ENCODE measurements at places on chromosomes 6 and 20.
A peak's percentile ranks its signal among the peaks of the same experiment; 100 is the strongest.

DNA sequence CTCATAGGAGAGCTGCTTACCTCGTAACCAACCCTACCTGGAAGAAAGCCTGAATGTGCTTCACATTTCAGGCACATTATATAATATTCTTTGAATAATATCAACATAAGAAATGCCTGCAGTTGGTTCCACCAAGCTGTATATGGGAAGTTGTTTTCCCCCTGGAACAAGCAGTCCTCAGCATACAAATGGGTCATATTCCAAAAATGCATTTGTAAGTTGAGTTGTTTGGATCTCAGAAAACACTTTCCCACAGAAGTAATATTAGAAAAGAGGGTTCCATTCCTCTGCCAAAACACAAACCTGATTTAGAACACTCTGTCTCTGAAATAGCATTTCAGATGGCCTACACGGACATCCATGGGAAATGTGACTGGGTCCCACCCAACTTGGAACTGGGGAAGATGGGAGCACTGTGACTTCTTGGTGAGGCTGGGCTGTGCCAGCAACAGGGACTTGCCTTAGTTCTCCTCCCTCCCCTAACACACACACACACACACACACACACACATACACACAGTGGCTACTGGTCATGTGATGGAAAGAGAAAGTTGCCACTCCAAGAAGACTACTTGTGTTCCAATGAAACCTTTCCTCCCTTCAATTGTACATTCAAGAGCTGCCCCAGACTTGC lies 11.4 kb upstream of the RCAN2 start:
- no peaks in the 10 kb centered on the region for H3K36me3 ChIP-seq
- H3K4me3 ChIP-seq, result no peak overlapping the region
- no peaks in the 10 kb centered on the region for H3K27me3 ChIP-seq
- peak; percentile 43 for DNase-seq

GRCh38 chr6:165616116-165616515 lies 46.9 kb downstream of the PDE10A start:
- H3K4me1 ChIP-seq, result no peaks in the 10 kb centered on the region
- no peak overlapping the region for H3K27ac ChIP-seq
- no peak for DNase-seq
- H3K4me3 ChIP-seq, result no peak overlapping the region
- H3K36me3 ChIP-seq, result no peaks in the 10 kb centered on the region
- no peaks in the 10 kb centered on the region for H3K27me3 ChIP-seq

DNA sequence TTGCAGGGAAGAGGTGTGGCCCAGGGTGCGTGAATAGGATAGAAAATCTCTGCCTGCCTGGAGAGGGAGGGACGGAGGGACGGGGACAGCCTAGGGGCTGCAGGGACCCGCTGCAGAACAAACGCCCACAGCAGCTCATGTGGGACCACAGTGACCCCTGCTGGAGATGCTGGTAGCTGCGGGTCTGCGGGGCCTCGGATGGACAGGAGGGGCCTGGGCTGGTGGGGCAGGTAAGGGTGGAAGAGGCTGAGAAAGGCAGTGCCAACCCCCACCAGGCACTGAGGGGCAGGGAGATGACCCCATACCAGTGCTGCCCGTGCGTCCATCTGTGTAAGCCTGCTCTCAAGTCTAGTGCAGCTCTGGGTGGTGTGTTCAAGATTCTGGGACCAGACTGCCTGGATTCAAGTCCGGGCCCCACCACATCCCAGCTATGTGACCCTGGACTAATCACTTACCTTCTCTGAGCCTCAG lies 39.4 kb downstream of the KIAA1755 start:
- no peaks in the 10 kb centered on the region for H3K36me3 ChIP-seq
- no peak overlapping the region for H3K4me3 ChIP-seq

DNA sequence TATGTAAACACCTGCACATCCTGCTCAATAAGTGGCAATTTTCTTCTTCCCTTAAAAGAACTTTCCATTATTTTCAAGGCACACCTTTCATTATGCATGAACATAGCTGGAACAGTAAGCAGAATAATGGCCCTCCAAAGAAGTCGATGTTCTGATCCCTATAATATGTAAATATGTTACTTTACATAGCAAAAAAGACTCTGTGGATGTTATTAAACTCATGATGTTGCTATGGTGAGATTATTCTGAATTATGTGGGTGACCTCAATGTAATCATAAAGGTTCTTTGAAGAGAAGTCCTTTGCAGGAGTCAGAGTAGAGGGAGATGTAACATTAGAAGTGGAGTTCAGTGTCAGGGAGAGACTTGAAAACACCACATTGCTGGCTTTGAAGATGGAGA lies 299.9 kb upstream of the PLN start:
- no peak overlapping the region for H3K4me3 ChIP-seq
- H3K27ac ChIP-seq, result no peak overlapping the region
- H3K36me3 ChIP-seq, result no peaks in the 10 kb centered on the region
- H3K27me3 ChIP-seq, result no peaks in the 10 kb centered on the region
- no peaks in the 10 kb centered on the region for H3K4me1 ChIP-seq
- DNase-seq, result no peak

DNA sequence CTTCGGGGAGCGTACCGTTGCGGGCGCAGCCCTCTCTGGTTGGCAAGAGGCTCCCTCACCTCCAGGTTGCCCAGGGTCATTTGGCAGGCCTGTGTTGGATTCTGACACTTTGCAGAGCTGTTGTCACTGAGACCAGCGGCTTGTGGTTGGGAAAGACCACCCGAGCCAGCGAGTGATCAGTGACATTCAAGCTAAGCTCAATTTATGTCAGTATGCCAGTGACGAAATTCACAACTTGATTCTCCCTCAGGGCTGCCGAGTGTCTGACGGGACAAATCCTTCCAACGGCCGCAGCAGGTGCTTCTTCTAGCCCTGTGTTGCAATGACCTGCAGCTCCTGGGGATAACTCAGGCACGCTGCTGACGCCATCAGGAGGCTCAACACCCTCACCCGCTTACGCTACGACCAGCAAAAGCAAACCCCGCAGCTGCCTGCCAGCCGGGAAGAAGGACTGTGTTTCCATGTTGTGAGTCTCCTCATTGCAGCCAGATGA lies 16.9 kb upstream of the SLC22A2 start:
- no peaks in the 10 kb centered on the region for H3K27me3 ChIP-seq
- H3K4me3 ChIP-seq, result no peak overlapping the region
- no peaks in the 10 kb centered on the region for H3K4me1 ChIP-seq
- no peaks in the 10 kb centered on the region for H3K36me3 ChIP-seq
- DNase-seq, result no peak

- no peaks in the 10 kb centered on the region for H3K27me3 ChIP-seq
- no peaks in the 10 kb centered on the region for H3K36me3 ChIP-seq
- H3K4me1 ChIP-seq, result no peaks in the 10 kb centered on the region
- H3K27ac ChIP-seq, result no peak overlapping the region
- DNase-seq, result peak; percentile 89
Measured at GRCh38 chr6:69232911-69233448, 563.8 kb downstream of the LMBRD1 start.

- no peak overlapping the region for H3K27ac ChIP-seq
- no peak for DNase-seq
- H3K4me3 ChIP-seq, result no peak overlapping the region
- H3K27me3 ChIP-seq, result no peaks in the 10 kb centered on the region
Measured at GRCh38 chr6:39084506-39084905, 30.5 kb downstream of the SAYSD1 start.

DNA sequence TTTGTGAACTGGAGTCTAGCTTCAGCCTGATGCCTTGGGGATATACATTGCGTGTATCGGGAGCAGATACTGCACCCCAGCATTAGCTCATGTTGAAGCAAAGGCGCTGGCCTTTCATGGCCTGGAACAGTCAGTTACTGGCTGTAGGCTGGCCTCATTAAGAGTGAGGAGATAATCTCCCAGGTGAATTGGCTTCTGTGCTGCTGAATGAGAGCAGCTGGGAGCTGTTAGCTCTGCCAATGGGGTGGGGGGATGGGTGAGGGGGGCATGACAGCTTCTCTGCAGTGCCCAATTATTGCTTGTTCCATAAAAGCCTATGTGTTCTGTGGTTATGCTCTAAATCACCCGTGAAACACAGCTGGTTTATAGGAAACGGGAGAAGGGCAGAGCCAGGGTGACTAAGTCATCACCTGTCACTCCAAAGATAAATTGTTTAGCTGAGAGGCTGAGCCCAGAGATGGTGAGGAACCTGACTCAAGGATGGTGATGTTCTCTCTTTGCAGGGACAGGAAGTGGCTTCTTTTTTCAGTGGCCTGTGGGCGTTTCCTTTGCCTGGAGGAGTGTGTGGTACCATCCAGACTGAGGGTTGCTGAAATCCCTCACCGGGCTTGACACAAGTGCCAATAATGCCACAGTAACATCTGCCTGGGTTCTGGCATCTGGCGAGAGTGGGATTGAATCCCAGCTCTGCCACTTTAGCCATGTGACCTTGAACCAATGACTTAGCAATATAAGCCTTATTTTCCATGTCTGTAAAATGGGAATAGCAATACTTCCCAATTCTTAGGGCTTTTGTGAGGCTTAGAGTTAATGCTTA lies 170.8 kb downstream of the BCAS1 start:
- H3K4me3 ChIP-seq, result no peak overlapping the region
- no peaks in the 10 kb centered on the region for H3K4me1 ChIP-seq
- no peaks in the 10 kb centered on the region for H3K36me3 ChIP-seq
- no peak for DNase-seq
- H3K27ac ChIP-seq, result no peak overlapping the region

GRCh38 chr6:136784910-136785746 lies 7.1 kb downstream of the MAP3K5 start:
- H3K27me3 ChIP-seq, result no peaks in the 10 kb centered on the region
- H3K36me3 ChIP-seq, result no peaks in the 10 kb centered on the region

DNA sequence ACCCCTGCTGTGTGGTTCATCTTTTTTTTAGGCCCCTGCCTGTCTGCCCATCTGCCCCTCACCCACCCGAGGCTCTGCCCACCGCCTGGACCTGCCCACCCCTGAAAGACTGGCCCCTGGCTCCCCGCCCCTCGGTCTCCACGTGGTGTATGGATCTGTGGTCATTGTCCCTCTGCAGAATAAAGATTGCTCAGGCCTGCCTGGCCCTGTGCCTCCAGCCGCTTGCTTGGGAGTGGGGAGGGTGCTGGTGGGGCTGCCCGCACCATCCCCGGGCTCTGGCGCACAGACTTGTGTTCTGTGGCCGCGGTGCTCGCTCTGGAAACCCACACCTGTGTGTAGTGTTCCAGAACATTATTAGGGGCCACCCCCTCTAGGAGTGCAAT lies 1.6 kb downstream of the MAP1LC3A start:
- H3K4me3 ChIP-seq, result no peak overlapping the region
- no peak overlapping the region for H3K27ac ChIP-seq
- no peak for DNase-seq
- H3K27me3 ChIP-seq, result no peaks in the 10 kb centered on the region
- no peaks in the 10 kb centered on the region for H3K4me1 ChIP-seq

- DNase-seq, result peak; percentile 74
- no peak overlapping the region for H3K4me3 ChIP-seq
- H3K27me3 ChIP-seq, result no peaks in the 10 kb centered on the region
- no peaks in the 10 kb centered on the region for H3K4me1 ChIP-seq
Measured at GRCh38 chr6:138517635-138518034, 18.3 kb upstream of the NHSL1 start.

GRCh38 chr6:139407718-139408222 lies 33.3 kb upstream of the CITED2 start:
- H3K36me3 ChIP-seq, result no peaks in the 10 kb centered on the region
- H3K27me3 ChIP-seq, result no peaks in the 10 kb centered on the region
- no peaks in the 10 kb centered on the region for H3K4me1 ChIP-seq
- no peak for DNase-seq
- H3K27ac ChIP-seq, result no peak overlapping the region

DNA sequence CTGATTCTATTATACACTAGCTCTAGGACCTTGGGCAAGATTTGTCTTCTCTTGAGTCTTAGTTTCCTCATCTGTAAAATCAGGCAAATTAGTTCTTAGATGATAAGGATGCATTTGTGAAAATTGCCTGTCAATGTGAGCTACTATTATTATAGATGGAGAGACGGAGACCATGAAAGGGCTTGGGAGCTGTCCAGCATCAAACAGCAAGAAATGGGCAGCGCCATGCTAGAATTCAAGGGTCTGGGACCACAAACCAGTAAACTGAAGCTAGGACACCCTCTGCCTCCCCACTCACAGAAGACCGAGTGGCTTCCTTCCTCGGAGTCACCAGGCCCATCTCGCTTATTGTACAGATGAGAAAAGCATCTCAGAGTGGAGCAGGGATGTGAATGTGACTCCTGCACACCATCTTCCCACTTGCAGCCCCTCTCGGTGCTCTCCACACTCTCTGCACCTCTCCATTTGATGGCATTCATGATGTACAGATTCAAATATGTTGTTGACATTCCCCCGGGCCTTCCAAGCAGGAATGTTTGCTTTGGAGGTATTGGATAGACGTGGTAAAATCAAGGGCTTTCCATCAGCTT lies 24.1 kb upstream of the BPIFA3 start:
- DNase-seq, result no peak
- H3K27ac ChIP-seq, result no peak overlapping the region
- H3K27me3 ChIP-seq, result no peaks in the 10 kb centered on the region
- no peaks in the 10 kb centered on the region for H3K4me1 ChIP-seq
- no peak overlapping the region for H3K4me3 ChIP-seq

GRCh38 chr6:134169871-134170486 lies 117.6 kb upstream of the SLC2A12 start:
- no peak overlapping the region for H3K27ac ChIP-seq
- no peaks in the 10 kb centered on the region for H3K27me3 ChIP-seq
- DNase-seq, result peak; percentile 26
- peaks cover 19% of the 10 kb centered on the region for H3K4me1 ChIP-seq

DNA sequence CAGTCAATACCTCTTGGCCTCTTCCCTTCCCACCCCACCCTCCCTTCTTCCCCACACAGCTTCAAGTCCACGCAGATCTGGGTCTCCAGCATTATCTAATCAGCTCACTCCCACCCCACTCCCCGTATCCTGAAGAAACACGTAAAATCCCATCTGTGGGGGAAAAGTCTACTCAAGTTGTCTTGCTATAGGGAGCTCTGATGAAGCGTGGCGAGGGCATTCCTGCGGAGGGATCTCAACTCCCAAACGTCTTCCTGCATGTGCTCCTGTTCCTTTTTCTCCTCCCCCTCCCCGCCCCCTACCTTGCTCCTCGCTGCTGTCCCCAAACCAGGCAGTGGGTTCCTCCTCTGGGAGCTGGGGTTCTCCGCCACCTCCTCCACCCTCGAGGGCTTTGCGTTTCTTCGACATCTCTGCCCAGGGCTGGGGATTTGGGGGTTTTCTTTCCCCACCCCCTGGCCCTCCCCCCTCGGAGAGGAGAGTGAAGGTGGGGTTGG lies 181.8 kb downstream of the TBXT start:
- H3K4me3 ChIP-seq, result no peak overlapping the region
- no peaks in the 10 kb centered on the region for H3K36me3 ChIP-seq
- H3K4me1 ChIP-seq, result peaks cover 9% of the 10 kb centered on the region

- peak within 1 kb of the TSS; percentile 56 for H3K4me3 ChIP-seq
- peak; percentile 28 for DNase-seq
- H3K36me3 ChIP-seq, result no peaks in the 10 kb centered on the region
- H3K4me1 ChIP-seq, result peaks cover 25% of the 10 kb centered on the region
Measured at GRCh38 chr20:31474758-31475427, at the start of the genes DEFB124 and REM1. DEFB124 (minus strand) TSS chr20:31475127; CDS start chr20:31473013, 2,114 bp downstream. REM1 (plus strand) TSS chr20:31475288; CDS start chr20:31476446, 1,158 bp downstream.

- peak overlapping the region; percentile 92 for H3K27ac ChIP-seq
- DNase-seq, result peak; percentile 93
- H3K4me3 ChIP-seq, result peak overlapping the region; percentile 59
Measured at GRCh38 chr6:31197559-31198305, 27.2 kb upstream of the POU5F1 start.

- H3K36me3 ChIP-seq, result no peaks in the 10 kb centered on the region
- DNase-seq, result no peak
- H3K27me3 ChIP-seq, result no peaks in the 10 kb centered on the region
- H3K4me3 ChIP-seq, result no peak overlapping the region
Measured at GRCh38 chr6:51640021-51640420, 447.4 kb downstream of the PKHD1 start.

GRCh38 chr6:27512525-27512924 lies 39.6 kb upstream of the ZNF184 start:
- no peaks in the 10 kb centered on the region for H3K36me3 ChIP-seq
- H3K4me1 ChIP-seq, result no peaks in the 10 kb centered on the region

Measured in testis (tissue), 5 donors.